ENCODE measurements at places on chromosomes 4 and X.

DNA sequence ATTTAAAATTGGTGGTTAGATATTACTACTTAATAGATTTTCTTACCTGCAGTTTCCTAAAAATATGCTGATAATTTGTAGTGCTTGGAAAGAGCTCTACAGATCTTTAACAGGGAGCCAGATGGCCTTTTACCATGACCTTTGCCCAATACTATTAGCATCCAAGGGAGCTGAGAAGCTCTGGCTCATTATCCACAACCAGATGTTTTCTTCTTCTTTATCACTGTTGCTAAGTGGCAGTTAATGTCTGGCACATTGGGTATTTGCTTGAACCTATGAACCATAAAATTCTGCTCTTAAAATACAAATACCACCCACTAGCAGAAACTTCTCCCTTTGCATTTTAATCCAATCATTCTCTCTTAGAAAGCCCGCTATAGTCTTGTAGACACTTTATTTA, 1480.3 kb downstream of the C4orf33 start:
- DNase-seq, result peak; percentile 81

DNA sequence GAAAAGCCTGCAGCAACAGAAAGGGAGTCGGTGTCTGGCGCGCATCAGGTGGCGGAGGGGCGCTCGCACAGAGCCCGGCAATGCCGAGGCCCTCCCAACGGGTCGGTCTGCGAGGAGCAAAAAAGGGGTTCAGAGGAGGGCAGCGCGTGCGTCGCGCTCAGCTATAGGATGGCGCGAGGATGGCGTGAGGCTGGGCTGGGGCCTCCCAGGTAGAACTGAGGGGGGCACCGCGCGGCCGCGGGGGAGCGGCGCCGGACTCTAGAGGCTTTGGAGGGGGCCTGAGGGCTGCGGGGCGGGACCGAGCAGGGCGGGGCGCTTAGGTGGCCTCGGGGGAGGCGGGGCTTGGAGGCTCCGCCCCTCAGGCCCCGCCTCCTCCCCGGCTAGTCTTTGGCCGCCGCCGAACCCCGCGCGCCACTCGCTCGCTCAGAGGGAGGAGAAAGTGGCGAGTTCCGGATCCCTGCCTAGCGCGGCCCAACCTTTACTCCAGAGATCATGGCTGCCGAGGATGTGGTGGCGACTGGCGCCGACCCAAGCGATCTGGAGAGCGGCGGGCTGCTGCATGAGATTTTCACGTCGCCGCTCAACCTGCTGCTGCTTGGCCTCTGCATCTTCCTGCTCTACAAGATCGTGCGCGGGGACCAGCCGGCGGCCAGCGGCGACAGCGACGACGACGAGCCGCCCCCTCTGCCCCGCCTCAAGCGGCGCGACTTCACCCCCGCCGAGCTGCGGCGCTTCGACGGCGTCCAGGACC, at the start of gene PGRMC1:
PGRMC1 (plus strand) TSS at position 414 of the 751 bp plus-strand sequence; CDS start at position 493, 79 bp downstream.
- DNase-seq, result peak; percentile 86

GRCh38 chr4:132827522-132827921, 321.6 kb upstream of the PCDH10 start:
- DNase-seq, result no peak

DNA sequence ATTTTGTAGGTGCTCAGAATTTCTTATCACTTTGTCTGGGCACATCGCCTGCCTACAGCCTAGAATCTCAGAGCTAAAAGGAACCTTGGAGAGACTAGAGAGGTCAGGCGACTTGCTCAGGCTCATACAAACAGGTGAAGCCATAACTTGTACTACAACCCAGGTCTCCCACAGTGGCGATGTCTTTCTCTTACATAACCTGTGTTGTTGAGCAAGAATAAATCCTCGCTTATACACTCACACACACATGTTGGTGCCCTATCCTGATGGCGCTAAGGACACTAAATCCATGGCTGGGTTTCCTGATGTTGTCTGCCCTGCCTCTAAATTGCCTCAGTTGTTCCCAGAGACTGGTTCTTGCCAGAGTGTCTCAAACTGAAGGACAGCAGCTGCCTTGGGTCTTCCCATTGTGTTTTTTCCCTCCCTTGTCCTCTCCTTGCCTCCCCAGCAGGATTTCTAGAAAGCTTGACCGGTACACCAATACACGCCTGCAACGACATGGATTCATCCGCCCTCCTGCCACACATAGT, 1.6 kb downstream of the TSC22D3 start:
- no peak for DNase-seq

- no peak for DNase-seq
Observed at GRCh38 chrX:132741689-132742088, 216.7 kb downstream of the HS6ST2 start.

DNA sequence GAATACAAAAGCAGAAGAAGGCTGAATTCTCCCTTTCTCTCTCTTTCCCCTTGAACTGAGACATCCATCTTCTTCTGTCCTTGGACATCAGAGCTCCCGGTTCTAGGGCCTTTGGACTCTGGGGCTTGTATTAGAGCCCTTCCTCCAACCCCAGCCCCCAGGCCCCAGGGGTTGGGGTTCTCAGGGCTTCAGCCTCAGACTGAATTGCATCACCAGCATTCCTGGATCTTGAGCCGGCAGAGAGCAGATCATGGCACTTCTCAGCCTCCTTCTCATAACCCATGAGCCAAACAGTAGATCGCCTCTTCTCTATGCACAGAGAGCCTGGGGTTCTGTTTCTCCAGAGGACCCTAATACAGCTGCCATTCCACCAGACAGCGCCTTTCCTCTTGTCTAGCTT, 25.3 kb upstream of the CLDN24 start:
- no peak for DNase-seq

DNA sequence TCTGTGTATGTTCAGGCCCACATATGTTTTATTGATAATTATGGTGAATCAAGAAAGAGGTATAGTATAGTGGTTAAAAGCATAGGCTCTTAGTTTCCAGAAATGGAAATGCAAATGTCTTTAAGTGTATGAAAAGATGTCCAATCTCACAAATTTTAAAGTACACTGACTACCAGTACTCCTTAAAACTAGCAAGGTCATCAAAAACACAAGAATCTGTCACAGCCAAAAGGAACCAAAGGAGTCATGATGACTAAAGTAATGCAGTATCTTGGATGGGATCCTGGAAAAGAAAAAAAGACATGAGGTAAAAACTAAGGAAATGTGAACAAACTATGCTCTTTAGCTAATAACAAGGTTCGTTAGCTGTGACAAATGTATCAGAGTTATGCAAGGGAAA, 661 bp upstream of the RBM41 start:
- DNase-seq, result no peak

- DNase-seq, result no peak
Observed at GRCh38 chrX:110180928-110181310, 137.0 kb downstream of the AMMECR1 start.

- no peak for DNase-seq
Observed at GRCh38 chrX:108091878-108092291, 307 bp downstream of the ATG4A start.

GRCh38 chrX:100289066-100289558, 121.0 kb downstream of the PCDH19 start:
- DNase-seq, result no peak

DNA sequence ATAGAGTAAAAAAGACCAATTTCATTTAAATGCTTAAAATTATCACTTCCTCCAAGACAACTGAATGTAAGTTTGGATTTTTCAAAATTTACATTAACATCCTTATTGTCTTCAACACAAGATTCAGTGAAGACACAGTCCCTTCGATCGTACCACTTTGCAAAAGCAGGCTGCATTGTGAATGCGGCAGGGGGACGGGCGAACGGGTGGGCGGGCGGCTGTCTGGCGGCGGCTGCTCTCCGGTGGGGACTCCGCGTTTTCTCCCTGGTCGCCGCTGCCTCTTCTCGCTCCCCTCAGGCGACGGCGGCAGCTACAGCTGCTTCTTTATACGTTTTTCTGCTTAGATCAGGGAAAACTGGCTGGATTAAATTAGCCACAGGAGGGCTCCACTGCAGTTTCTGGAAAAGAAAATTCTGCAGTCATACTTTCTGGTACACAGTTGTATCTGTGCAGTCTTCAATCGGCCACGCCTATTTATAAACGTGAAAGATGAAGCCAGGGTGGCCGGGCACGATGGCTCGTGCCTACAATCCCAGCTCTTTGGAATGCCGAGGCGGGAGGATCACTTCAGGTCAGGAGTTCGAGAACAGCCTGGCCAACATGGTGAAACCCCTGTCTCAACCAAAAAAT, 33.9 kb upstream of the HPF1 start:
- peak; percentile 78 for DNase-seq

- peak; percentile 86 for DNase-seq
Observed at GRCh38 chr4:1345903-1346780, 866 bp upstream of the UVSSA start.

DNA sequence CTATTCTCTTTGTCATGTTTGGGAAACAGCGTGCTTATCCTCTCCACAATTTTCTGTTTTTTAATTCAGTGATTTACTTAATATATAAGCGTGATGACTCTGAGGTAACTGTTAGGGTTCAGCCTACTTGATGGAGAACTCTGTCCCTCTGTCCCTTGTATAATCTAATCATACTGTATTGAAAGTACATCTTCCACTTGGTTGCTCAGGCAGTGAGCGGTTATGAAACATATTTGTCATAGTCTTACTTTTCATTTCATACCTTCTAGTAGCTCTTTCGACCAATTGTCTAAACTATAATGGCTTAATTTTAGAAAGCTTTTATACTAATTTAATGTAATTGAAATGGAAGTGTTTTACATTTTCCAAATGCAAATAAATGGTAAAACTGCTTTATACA, 469.0 kb downstream of the TLL1 start:
- DNase-seq, result no peak

GRCh38 chrX:105876658-105877057, 54.3 kb downstream of the NRK start:
- peak; percentile 34 for DNase-seq

- DNase-seq, result no peak
Observed at GRCh38 chrX:49312176-49312575, 8.7 kb downstream of the GAGE10 start.

- no peak for DNase-seq
Observed at GRCh38 chr4:6960154-6960553, 50.5 kb downstream of the TBC1D14 start.

DNA sequence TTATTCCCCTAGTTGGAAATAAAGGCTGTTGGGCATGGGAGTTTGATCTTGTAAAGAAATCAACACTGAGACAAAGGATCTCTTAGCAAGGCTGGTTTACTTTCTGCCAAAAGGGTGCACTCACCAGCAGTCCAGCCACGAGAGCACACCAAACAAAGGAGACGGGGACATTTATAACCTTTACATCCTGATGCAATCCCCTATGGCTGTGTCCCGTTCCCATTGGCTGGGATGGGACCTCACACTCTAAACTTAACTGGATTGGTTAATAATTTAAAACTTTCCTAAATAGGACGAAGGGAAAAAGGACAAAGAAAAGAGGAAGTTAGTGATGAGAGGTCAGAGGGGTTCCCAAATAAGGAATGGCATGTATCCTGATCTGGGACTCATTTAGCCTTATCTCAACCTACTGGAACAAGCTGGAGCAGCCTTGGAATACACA, 17.9 kb downstream of the METAP1 start:
- DNase-seq, result peak; percentile 78

- DNase-seq, result no peak
Observed at GRCh38 chr4:77613267-77613666, 7.6 kb downstream of the CXCL13 start.

- DNase-seq, result no peak
Observed at GRCh38 chrX:55004231-55004630, 4.1 kb downstream of the APEX2 start.

Data from mesendoderm (in vitro differentiated cells).